Neural progenitor cell (in vitro differentiated cells): ENCODE measurements at places on chromosomes 6 and 20. TPM values are rescaled to one million over a fixed set of nuclear protein-coding genes. Genes with fewer than 3 reads are reported as not detected.

DNA sequence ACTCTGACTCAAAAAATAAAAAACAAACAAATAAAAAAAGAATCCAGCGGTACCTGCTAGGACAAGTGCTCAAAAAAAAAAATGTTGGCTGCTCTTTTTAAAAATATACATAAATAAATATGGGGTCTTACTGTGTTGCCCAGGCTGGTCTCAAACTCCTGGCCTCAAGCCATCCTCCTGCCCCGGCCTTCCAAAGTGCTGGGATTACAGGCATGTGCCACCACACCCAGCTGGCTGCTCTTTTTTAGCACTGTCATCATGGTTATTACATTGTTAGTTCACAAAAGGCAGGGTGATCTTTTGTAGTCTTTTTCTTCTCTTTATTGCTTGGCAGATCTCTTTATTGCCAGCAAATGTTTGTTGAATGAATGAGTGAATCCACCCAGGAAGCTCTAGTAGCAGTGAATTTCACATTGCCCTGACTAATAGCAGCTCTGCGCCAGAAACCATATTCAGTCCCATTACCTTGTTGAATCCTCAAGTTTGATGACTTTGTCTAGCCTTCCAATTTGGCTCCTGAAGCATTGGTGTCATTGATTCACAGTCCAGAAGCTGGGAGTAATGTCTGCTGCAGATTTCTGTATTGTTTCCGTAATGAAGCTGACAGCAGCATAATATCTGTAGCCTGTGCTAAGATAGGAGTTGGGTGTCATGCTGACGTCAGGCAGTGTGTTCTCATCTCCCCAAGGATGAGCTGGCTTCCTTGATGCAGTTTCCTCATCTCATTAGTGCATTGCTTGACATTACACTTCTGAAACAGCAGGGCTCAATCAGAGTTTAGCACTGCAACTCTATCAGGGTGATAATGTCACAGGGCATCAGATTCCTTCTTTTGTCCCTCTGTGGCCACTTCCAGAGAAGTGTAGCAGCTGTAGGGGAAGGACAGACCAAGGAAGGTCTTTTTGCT is 84.9 kb upstream of the TGM3 start:
- peak; percentile 33 for DNase-seq

DNA sequence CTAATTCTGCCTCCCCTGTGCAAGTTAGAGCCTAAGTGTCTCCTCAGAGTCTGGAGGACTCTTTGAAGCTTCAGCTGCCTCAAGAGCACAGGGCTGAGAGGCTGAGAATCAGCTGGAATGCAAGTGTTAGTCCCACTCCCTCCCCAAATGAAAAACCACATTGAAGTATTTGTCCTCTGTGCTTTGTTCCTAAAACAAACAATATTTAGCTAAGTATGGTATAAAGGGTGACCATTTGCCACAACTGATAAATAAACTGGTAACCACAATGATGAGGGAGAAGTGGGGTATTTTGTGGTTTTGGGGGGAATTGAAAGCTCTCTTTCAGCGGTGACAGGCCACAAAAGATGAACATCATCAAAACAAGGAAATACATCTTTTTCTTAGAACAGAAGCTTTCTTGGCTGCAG is 91.7 kb upstream of the HDDC2 start:
- DNase-seq, result no peak

Gene REPS1
- 86.1 and 97.5 TPM in 2 replicates for total RNA-seq

GRCh38 chr6:112485120-112485826 is 138.1 kb downstream of the RFPL4B start:
- DNase-seq, result no peak

- no peak for DNase-seq
Observed at GRCh38 chr6:113668641-113669408, 188.3 kb upstream of the MARCKS start.
